ENCODE measurements at places on chromosomes 7 and 10.

GRCh38 chr7:77729574-77730348 lies 33.5 kb downstream of the RSBN1L start:
- no peaks in the 10 kb centered on the region for H3K36me3 ChIP-seq
- peaks cover 11% of the 10 kb centered on the region for H3K4me1 ChIP-seq
- H3K27ac ChIP-seq, result no peak overlapping the region

DNA sequence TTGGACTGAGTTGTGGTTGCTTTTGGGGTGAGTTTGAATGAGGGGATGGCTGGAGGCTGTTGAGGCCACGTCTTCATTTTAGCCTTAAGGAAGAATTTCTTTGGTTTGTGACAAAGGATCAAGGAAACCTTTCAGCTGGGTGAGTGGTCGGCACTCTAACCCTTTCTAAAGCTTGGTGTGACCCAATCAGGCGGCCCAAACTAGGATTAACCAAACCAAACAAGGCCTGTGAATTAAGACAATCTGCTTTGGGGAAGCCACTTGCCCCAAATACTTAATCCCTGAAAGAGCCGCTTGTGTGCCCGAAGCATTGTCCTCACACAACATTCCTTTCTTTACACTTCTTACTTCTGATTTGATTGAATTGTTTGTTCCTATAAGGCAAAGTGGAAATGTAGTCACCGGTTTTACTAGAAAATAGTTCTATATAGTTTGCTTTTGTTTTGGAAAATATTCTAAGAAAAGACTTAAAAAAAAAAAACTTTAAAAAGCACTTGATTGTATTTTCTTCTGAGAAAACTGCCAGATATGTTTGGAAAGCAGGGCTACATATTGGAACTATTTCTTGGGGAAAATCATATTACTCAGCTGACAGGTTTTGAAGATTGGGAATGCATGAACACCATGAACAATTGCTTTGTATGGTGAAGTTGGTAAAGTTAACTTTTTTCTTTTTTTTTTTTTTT lies 272.4 kb upstream of the BMPER start:
- no peaks in the 10 kb centered on the region for H3K27me3 ChIP-seq
- H3K36me3 ChIP-seq, result no peaks in the 10 kb centered on the region
- H3K4me1 ChIP-seq, result no peaks in the 10 kb centered on the region
- H3K27ac ChIP-seq, result no peak overlapping the region

- no peak overlapping the region for H3K4me3 ChIP-seq
- H3K4me1 ChIP-seq, result no peaks in the 10 kb centered on the region
- H3K27me3 ChIP-seq, result no peaks in the 10 kb centered on the region
- no peak for DNase-seq
- no peaks in the 10 kb centered on the region for H3K36me3 ChIP-seq
- no peak overlapping the region for H3K27ac ChIP-seq
Observed at GRCh38 chr10:131787961-131788360, 112.8 kb upstream of the PPP2R2D start.

DNA sequence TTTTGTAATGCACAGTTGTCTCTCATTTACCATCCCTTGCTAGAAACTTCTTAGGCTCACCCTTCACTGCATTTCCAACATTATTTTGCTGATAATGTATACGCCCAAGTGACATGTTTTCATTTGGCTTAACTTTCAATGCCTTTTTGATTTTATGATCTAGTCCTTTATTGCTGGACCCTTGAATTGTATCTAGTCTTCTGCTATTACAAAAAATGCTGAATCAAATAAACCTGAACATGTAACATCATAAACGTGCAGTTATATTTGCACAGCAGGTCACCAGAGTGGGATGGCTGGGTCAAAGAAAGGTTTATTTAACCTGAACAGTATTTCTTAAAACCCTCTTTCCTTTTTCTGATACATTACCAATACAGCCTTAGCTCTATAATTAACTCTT lies 63.0 kb downstream of the MINDY3 start:
- no peaks in the 10 kb centered on the region for H3K36me3 ChIP-seq
- no peak overlapping the region for H3K4me3 ChIP-seq
- H3K27ac ChIP-seq, result no peak overlapping the region
- no peaks in the 10 kb centered on the region for H3K4me1 ChIP-seq
- no peaks in the 10 kb centered on the region for H3K27me3 ChIP-seq
- no peak for DNase-seq

GRCh38 chr10:70622981-70623844 lies 20.7 kb upstream of the PRF1 start:
- H3K27ac ChIP-seq, result no peak overlapping the region
- no peaks in the 10 kb centered on the region for H3K4me1 ChIP-seq
- no peaks in the 10 kb centered on the region for H3K27me3 ChIP-seq

DNA sequence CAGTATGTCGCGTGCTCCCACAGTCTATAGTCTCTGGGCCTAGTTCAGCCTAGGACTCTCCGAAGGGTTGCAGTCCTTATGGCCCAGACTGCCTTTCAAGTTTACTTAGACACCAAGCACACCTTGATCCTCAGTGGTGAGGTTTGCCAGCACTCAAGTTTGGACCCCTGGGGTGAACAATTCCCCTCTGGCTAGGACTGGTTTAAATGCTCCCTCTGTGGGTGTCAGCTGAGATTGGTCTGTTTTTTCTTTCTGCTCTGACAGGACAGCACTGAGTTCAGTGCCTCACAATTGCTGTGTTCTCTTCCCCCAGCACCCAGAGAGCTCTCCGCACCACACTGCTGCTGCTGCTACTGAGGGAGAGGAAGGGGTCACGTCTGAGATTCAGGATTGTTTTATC lies 31.9 kb upstream of the AGR3 start:
- no peak overlapping the region for H3K27ac ChIP-seq
- no peaks in the 10 kb centered on the region for H3K27me3 ChIP-seq
- no peak overlapping the region for H3K4me3 ChIP-seq
- no peaks in the 10 kb centered on the region for H3K36me3 ChIP-seq
- H3K4me1 ChIP-seq, result peaks cover 2% of the 10 kb centered on the region

GRCh38 chr7:92534572-92534971 lies 6.0 kb downstream of the RBM48 start:
- no peak for DNase-seq
- H3K4me1 ChIP-seq, result no peaks in the 10 kb centered on the region
- no peaks in the 10 kb centered on the region for H3K27me3 ChIP-seq
- H3K4me3 ChIP-seq, result no peak overlapping the region

GRCh38 chr7:37945336-37945735 lies 24.9 kb downstream of the EPDR1 start:
- H3K27me3 ChIP-seq, result no peaks in the 10 kb centered on the region
- no peaks in the 10 kb centered on the region for H3K36me3 ChIP-seq
- H3K4me3 ChIP-seq, result no peak overlapping the region
- DNase-seq, result peak; percentile 84

DNA sequence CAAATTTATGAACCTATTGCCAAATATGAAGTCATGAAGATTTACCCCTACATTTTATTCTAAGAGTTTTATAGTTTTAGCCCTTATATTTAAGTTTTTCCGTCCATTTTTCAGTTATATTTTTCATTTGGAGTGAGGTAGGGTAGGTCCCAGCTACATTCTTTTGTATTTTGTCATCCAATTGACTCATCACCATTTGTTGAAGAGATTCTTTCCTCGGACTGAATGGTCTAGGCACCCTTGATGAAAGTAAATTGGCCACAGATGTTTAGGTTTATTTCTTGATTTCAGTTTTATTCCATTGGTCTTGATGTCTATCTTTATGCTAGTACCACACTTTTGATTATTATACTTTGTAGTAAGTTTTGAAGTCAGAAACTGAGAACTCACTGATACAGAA lies 22.7 kb downstream of the CYP2C19 start:
- no peaks in the 10 kb centered on the region for H3K4me1 ChIP-seq
- H3K4me3 ChIP-seq, result no peak overlapping the region
- DNase-seq, result no peak
- no peaks in the 10 kb centered on the region for H3K36me3 ChIP-seq
- no peaks in the 10 kb centered on the region for H3K27me3 ChIP-seq

DNA sequence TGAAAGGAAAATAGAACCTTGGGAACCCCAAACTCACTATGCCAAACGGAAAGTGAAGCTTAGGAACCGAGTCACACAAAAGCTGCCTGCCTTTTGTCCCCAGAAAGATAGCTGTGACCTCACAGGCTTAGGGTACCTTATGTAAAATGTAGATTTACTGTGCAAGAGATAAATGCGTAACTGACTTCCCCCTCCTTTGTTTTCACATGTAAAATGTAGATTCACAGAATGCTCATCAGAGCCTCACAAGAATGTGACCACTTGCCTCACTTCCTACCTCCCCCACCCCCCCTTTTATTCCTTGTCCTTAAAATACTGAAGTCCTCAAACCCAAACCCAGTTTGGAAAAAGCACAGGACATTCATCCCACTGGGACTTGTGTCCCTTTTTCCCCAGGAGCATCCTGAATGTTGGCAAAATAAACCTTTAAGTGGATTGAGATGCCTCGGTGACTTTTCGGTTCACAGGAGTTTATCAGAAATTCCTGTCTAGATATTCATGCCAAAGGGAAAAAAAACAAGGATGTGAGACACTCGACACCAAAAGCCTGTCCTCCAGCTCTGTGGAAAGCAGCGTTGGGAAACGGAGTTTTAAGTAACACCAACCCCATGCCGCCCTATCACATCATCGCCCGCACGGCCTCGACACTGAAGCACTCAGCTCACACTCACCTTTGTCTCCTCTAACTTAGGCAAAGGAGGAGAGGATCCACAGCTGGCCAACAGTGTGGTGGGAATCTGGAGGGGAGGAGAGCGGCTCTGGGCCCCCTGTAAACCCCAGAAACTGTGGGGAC lies 45.9 kb downstream of the SVIL start:
- H3K36me3 ChIP-seq, result no peaks in the 10 kb centered on the region
- no peaks in the 10 kb centered on the region for H3K27me3 ChIP-seq
- no peak overlapping the region for H3K4me3 ChIP-seq
- peak; percentile 59 for DNase-seq
- no peak overlapping the region for H3K27ac ChIP-seq

- no peak overlapping the region for H3K4me3 ChIP-seq
- H3K4me1 ChIP-seq, result peaks cover 4% of the 10 kb centered on the region
- no peaks in the 10 kb centered on the region for H3K36me3 ChIP-seq
- H3K27me3 ChIP-seq, result no peaks in the 10 kb centered on the region
- H3K27ac ChIP-seq, result peak overlapping the region; percentile 19
- DNase-seq, result peak; percentile 66
Observed at GRCh38 chr7:131159961-131160361, 167.7 kb upstream of the MKLN1 start.

GRCh38 chr7:25262586-25262985 lies 34.3 kb upstream of the NPVF start:
- no peaks in the 10 kb centered on the region for H3K4me1 ChIP-seq
- H3K27ac ChIP-seq, result no peak overlapping the region
- no peaks in the 10 kb centered on the region for H3K36me3 ChIP-seq
- no peak overlapping the region for H3K4me3 ChIP-seq

All from fibroblast of lung (primary cell).